Fibroblast of skin of right quadriceps (primary cell): ENCODE measurements at places on chromosomes 12 and 14.

DNA sequence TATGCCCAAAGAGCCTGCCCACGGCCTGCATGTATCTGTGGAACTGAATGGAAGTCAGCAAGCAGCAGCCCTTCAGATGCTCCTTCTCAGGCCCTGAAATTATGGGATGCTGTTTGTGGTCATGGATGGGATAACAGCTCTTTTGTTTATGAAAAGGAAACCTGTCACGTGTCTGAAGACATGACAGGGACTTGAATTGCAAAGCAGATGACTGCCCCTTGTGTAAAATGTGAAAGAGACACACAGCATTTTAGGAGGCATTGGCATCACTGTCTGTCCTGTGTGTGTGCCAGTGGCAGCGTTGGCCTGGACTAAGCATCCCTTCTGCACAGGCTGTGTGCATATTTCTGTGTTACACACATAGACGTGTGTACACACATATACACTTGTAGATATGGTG, 192.1 kb downstream of the VRK1 start:
- no peak for DNase-seq

- DNase-seq: peak; percentile 75
These were observed 16.7 kb downstream of the ARG2 start for GRCh38 chr14:67636361-67636919.

- no peak for DNase-seq
These were observed 174.3 kb upstream of the CRY1 start for GRCh38 chr12:107267604-107268003.

DNA sequence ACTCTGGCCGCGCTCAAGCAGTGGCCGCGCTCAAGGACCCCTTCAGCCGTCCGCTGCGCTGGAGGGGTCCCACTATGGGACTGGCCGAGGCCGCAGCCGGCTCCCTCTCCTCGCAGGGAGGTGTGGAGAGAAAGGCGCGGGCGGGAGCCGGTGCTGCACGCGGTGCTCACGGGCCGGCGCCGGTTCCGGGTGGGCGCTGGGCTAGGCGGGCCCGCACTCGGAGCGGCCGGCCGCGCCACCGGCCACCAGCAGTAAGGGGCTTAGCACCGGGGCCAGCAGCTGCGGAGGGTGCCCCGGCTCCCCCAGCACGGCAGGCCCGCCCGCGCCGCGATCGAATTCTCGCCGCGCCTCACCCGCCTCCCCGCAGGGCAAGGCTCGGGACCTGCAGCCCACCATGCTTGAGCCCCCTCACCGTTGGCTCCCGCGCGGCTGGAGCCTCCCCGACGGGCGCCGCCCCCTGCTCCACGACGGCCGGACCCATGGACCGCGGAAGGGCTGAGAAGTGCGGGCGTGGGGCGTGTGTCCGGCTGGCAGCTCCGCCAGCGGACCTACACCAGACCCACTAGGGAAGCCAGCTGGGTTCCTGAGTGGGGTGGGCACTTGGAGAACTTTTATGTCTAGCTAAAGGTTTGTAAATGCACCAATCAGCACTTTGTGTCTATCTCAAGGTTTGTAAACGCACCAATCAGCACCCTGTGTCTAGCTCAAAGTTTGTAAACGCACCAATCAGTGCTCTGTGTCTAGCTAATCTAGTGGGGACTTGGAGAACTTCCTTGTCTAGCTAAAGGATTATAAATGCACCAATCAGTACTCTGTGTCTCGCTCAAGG, 49.5 kb downstream of the KLHL28 start:
- DNase-seq: no peak

DNA sequence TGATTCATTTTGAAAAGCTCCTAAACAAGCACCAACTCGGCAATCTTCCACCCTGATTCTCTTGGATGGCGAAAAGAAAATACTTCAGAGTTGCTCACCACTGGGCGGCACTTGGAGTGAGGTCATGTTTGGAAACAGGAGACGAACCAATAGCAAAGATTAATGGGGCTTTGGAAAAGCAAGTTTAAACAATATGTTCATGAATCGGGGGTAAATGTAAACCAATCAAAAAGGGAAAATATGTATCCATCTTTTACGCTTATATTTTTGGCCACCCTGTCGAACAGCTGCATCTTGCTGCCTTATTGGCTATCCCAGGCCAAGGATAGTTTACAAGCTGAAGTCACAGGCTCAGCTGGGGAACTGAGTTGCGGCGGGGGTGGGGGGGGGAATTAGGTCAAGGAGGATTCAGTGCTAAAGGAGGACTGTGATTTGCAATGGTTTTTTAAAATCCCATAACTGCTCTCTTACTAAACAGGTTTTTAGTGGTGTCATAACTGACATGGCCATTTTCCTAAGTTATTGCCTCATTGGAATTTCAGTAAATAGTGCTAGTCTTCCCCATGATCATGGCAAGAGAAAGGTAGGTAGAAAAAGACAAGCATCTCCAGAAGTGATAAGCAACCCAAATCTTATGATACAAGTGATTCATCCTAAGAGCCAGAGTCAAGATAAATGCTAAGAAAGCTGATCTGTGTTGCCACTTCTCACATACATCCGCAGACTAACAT, 210.6 kb downstream of the PHLDA1 start:
- peak; percentile 76 for DNase-seq

DNA sequence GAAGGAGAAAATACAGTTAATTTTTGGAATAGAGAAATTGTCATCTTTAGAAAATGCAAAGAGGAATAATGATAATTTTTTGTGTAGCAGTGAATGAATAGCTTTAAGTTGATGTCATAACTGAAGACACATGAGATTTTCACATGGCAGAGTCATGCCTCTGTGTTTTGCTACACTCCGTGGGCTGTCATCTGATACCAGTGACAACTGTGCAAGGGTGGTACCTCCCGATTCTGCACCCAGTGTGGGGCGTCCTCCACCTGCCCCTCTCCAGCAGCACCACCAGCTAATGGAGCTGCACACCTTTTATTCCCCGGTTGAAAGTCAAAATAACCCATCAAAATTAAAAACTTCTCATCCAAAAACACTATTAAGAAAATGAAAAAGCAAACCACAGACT, 47.2 kb downstream of the ANKRD9 start:
- DNase-seq: no peak
